Lower lobe of right lung (tissue), 2 donors: ENCODE measurements at places on chromosomes 7 and 10. TPM values are rescaled to one million over a fixed set of nuclear protein-coding genes. Genes with fewer than 3 reads are reported as not detected.

The C7orf57 gene
- total RNA-seq: 1.6 TPM

- no peak for DNase-seq
Measured at GRCh38 chr10:87931836-87932230, 68.4 kb downstream of the PTEN start.

DNA sequence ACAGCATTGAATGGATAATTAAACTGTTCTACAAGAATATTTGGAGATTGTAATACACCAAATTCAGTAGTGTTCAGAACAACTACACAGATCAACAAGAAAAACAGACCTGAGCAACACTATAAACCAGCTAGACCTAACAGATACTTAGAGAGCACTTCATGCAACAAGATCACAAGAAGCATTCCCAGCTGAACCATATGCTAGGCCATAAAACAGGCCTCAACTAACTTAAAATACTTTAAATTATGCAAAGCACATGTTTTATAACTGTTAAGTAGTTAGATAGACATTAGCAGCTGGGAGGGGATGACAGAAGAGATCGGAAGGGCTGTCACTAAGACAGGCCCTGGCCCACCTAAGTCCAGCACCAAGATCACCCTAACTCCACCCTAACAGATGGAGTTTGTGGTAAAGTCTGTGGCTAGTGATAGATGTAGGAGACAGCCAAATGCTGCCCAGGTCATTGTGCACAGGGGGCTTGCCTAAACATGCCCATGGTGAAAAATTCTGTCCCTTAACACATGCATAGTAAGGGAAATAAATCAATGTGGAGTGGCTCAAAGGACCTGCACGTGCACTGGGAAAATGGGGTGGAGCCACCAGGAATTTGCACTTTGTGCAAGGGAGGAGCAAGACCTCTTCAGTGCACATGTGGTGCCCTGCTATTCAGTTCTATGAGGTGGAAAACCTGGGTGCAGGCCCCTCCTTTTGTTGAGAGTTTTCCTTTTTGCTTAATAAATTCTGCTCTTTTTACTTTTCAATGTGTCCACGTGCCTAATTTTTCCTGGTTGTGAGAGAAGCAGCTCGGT lies 567.8 kb upstream of the NRG3 start:
- DNase-seq: no peak

DNA sequence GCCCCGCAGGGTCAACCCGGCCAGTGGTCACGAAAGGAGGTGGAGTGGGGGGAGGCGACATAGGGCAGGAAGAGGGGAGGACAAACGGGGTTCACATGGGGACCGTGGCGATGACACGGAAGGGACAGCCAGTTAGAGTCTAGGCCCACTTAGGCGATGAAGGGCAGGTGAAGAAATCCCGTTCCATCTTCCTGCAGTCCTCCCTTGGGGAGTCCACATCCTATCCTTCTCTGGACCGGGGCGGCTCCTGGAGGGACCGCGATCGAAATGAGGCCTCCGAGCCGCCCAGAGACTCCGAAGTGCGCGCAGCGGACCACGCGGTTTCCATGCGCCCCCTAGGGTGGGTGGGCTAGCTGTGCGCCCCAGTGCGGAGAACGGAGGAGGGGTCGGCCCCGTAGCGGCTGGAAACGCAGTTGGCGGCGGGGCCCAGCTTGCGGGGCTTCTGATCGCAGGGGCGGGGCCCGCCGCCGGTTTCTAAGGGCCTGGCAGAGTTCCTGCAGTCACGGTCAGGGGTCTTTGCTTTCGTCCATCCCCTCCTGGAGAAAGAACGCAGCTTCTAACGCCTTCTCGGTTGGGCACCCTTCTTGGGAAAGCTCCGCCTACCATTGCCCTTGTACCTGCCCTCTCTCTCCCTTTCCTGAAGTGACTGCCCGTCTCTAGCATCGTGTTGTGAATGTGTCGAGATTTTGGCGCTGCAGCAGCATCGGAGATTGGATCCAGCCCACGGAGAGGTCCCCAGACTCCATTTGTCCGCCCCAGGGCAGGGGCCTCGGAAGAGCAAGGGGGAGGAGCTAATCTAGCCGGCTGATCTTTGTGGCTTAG lies 17.9 kb upstream of the TMEM225B start:
- DNase-seq: no peak

The ELN gene
- 83.3 TPM for total RNA-seq

- DNase-seq: no peak
Measured at GRCh38 chr10:77604941-77605351, 32.7 kb downstream of the KCNMA1 start.

GRCh38 chr10:28135258-28135657 lies 136.4 kb upstream of the ODAD2 start:
- no peak for DNase-seq
